ENCODE measurements at places on chromosomes 4 and X.

- DNase-seq = peak; percentile 33
These were observed 893 bp downstream of the RLIM start for GRCh38 chrX:74613370-74614092.

DNA sequence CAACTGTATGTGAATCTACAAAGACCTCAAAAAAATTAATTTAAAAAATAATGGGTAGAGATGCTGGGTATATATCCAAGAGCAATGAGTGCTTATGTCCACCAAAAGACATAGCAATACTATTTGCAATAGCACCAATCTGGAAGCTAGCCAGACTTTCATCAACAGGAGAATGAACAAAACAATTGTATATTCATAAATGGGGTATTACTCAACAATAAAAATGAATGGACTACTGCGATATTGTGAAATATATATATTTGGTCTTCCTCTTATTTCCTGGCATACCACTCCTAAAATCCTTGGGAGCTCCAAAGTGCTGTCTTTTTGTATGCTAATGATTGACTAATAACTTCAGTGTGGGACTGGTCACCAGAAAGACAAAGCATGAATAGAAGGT, 77.5 kb downstream of the MSN start:
- DNase-seq = no peak

GRCh38 chr4:186082221-186082620, 13.3 kb downstream of the TLR3 start:
- DNase-seq = no peak

- no peak for DNase-seq
These were observed 6.2 kb downstream of the MSX1 start for GRCh38 chr4:4865705-4866123.

DNA sequence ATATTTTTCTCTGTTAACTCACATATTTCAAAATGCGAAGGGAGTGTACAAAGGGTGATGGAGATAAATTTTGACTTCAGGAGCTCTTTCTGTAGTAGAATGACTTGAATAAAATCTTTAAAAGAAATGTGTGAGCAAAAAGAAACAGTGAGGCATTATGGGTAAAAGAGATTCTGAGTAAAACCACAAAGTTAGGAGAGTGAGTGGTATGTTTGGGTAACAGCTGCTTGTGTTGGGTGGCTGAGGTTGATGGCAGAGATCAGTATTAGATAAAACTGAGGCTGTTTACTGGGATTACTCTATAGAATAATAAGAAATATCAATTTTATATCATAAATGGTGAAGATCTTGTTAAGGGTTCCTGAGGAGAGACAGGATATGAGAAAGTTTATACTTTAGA, 434.2 kb upstream of the AMOT start:
- no peak for DNase-seq

- DNase-seq = no peak
These were observed 459.6 kb downstream of the AFF2 start for GRCh38 chrX:148960060-148960459.

DNA sequence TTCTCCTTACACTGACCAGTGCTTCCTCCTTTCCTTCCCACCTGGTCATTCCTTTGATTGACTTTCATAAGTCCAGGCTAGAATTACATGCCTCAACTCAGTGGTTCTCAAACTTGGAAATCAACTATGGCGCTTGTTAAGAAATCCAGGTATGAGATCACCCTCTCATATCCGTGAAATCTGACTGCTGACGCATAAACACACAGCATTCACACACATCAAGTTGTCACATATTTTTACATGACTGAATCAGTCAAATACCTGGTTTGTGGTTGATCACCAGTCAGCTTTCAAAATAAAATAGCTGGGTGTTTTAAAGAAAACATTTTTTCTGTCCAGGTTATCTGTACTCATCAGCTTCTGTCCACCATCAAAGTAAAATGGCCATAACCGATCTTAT, 433.5 kb downstream of the AFF2 start:
- DNase-seq = no peak

DNA sequence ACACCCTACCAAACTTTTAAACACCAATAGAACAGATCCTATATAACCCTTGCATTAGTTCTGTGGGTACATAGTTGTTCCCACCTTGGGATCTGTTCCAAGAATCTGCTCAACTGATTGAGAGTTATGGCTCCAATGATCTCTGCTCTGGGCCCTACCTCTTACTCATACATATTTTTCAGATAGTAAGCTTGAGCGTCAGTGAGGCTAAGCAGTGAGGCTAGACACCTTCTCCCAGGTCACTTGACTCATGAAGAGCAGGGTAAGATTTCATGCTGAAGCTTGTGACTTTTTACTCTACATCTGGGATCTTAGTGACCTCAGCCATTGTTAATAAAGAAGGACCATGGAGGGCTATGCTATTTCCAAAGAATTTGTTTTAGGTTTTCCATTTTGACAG, 23.1 kb upstream of the TNIP3 start:
- DNase-seq = no peak

DNA sequence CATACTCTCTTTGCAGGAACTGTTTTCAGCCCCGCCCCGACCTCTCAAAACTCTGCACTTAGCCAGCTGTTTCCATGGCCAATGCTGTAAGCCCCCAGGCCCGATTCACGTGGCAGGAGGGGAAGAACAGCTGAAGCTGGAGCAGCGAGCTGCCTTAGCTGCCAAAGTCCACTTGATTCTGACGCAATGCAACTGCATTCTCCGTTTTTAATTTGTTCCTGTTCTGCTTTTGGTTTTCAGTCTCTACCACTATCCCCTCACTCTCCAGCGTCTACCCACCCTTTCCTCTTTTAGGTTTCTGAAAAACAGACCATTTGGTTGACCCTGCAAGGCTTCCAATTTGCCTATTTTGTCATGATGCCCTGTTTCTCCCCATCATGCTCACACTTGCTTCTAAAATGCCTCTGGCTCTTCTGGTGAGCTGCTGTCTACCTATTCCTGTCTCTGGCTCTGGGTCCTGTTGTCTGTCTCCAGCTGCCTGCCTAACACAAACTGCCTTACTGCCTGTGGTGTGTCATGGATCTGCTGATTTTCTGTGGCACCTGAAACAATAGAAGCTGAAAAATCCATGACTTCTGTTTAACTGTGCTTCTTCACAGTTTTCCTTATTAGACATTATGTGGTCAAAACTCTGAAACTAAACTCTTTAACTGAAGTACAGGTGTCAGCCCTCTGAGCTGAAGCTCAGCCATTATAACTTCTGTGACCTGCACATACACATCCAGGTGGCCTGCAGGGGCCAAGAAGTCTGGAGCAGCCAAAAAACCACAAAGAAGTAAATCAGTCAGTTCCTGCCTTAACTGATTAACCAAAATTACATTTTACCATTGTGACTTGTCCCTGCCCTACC, 160.5 kb upstream of the AGTR2 start:
- DNase-seq = no peak

DNA sequence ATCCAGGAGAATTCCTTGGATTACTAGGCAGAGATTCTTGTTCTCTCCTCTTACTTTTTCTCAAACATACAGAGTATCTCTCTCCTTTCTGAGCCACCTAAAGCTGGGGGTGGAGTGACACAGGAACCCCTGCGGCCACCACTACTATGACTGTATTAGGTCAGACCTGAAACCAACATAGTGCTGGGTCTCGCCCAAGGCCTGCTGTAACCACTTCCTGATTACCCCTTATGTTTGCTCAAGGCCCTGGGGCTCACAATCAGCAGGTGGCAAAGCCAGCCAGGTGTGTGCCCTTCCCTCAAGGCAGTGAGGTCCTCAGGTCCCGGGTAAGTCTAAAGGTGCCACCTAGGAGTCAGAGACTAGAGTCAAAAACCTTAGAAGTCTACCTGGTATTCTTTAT, 166.4 kb downstream of the PARM1 start:
- no peak for DNase-seq

DNA sequence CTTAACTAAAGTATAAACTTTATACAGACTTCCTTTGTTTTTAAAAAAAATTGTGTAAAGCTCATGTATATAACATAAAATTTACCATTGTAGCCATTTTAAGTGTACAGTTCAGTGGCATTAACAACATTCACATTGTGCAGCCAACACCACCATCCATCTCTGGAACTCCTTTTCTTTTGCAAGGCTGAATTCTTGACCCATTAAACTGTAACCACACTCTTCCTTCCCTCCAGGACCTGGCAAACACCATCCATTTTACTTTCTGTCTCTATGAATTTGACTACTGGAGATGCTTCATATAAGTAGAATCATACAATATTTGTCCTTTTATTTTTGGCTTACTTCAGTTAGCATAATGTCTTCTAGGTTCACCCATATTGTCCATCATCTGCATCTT, 104.7 kb downstream of the RASL11B start:
- DNase-seq = no peak

GRCh38 chr4:35463251-35463952, 780.9 kb downstream of the ARAP2 start:
- DNase-seq = no peak

- no peak for DNase-seq
These were observed 70.8 kb downstream of the TBCK start for GRCh38 chr4:106245176-106245575.

DNA sequence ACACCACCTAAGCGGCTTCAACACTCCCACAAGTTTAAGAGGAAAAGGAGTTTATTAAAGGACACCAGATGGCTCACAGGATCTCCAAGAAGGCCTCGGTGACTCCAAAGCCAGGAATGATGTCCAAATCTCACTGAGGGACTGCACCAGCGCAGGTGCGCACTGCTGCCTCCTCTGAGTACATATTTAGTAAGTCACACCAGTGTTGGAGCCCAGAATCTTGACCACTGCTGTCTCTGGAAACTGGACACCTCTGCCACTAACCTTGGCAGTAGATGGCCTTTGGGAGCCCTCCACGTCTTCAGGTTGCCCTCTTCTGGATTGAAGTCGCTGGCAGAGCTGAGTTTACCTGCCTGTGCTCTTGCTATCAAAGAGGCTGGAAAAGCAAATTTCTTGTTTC, 10.1 kb upstream of the RS1 start:
- no peak for DNase-seq

DNA sequence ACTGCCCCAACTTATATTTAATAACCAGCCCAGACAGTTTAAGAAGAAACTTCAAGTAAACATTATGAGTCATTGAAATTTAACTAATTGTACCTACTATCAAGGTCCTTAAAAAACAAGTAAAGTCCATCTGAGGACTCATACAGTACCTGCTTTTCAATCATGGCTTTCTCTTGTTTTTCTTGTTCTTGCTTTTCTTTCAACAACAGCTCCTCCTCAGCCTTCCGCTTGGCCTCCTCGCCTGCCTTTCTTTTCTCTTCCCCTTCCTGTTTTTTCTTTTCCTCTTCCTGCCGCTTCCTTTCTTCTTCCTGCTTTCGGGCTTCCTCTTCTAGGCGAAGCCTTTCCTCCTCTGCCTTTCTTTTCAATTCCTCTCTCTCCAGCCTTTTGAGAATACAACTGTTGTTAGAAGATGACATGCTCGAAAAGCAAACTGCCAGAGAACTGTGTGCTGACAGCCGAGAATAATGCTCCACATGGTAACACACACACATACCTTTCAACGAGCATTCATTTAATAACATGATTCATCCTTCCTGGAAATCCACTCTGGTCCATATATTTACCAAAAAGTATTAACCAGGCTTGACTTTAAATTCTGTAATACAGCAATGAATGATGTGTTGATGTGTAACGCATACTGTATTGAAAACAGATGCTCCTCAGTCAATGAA, 25.2 kb upstream of the BCLAF3 start:
- DNase-seq = no peak

GRCh38 chr4:154707877-154708276, 35.9 kb upstream of the LRAT start:
- no peak for DNase-seq

DNA sequence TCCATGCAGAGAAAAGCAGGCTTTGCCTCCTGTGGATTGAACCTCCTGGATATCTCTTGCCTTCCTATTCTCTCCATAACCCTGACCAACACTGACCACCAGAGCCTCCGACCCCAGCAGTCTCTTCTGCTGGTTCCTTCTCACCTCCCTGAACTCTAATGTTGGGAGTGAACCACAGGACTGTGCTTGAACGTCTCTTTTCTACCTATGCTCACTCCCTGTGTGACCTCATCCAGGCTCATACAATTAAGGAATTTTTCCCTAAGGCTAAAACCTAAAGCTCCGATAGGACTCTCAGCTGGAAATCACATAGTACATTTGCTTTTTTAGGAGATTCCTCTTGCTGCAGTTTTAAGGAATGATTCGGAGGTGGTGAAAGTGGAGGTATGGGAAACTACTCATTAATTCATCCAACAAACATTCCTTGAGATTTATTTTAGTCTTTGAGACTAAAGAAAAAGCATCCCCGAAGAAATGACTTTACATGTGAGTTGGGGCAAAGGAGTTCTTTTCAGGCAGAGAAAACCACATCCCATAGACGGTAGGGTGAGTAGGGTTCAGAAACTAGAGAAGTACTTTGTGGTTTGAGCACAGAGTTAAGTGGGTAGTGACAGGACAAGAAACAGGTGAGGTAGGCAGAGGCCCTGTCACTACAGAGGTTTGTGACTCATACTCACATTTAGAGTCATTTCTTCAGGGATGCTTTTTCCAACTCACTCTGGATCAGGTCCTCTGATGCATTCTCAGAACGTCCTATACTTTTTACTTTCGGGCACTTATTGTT, 30.8 kb downstream of the NDNF start:
- no peak for DNase-seq

DNA sequence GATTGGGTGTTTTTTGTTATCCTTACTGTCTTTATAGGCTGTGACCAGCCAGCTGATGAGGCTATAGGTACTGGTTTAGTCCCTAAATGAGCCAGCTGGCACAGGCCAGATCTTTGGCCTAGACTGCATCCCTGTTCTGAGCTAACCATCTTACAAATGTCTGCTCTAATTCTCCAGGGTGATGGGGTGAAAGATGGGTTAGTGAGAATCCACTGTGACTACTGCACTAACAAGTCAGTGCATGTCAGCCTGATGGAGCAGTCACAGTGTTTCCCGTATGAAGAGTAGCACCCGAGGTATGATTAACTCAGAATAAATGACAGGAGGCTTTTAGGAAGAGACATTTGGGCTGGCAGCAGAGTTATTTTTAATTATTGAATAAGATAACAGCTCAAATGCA, 181.0 kb downstream of the DCTD start:
- DNase-seq = no peak

DNA sequence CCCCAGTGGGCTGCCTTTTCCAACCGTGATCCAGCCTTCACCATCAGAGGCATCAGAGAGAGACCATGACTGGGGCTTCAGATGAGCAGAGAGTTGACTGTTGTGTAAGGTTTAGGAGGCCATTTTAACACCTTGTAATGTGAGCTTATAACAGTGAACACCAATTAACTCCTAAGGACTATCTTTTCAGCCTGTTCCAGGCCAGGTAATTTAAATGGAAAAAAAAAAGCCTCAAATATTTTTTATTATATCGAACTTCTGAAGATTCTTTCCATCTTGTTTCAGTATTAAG, 13.3 kb upstream of the ELOVL6 start:
- no peak for DNase-seq

GRCh38 chr4:99591757-99592156, 17.1 kb downstream of the MTTP start:
- DNase-seq = no peak

All from mesenchymal stem cell (in vitro differentiated cells and primary cell).